ENCODE measurements at places on chromosomes 3 and 15.
A peak's percentile ranks its signal among the peaks of the same experiment; 100 is the strongest.

DNA sequence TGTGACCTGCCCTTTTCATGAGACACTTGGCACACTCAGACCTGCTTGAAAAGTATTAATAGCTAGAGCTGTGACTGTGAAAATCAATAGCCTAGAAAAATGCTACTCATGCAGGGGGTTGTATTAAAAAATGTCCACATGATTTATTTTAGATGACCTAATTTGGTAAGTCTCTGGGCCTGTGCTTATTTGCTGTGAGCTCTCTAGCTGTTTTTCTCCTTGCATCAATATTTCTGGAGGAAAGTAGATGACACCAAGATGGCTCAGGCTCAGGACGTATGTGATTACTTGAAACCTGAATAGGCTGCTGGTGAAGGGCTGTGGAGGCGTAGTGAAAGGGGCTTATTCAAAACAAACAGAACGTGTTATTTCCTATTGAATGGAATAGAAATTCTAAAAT is 29.5 kb downstream of the KCNAB1 start:
- no peak for DNase-seq

GRCh38 chr3:9420850-9421549 is 23.6 kb downstream of the SETD5 start:
- DNase-seq = no peak

GRCh38 chr3:59795756-59796155 is 745.9 kb upstream of the CFAP20DC start:
- DNase-seq = no peak

- no peak for DNase-seq
Measured at GRCh38 chr3:190132371-190132770, 11.7 kb upstream of the P3H2 start.

GRCh38 chr3:40200692-40201316 is 108.7 kb upstream of the EIF1B start:
- DNase-seq = no peak

GRCh38 chr3:129323651-129324294 is 45.1 kb downstream of the HMCES start:
- DNase-seq = no peak

- no peak for DNase-seq
Measured at GRCh38 chr15:50277370-50277769, 11.8 kb upstream of the HDC start.

GRCh38 chr3:180382638-180383180 is 219.3 kb upstream of the TTC14 start:
- no peak for DNase-seq

DNA sequence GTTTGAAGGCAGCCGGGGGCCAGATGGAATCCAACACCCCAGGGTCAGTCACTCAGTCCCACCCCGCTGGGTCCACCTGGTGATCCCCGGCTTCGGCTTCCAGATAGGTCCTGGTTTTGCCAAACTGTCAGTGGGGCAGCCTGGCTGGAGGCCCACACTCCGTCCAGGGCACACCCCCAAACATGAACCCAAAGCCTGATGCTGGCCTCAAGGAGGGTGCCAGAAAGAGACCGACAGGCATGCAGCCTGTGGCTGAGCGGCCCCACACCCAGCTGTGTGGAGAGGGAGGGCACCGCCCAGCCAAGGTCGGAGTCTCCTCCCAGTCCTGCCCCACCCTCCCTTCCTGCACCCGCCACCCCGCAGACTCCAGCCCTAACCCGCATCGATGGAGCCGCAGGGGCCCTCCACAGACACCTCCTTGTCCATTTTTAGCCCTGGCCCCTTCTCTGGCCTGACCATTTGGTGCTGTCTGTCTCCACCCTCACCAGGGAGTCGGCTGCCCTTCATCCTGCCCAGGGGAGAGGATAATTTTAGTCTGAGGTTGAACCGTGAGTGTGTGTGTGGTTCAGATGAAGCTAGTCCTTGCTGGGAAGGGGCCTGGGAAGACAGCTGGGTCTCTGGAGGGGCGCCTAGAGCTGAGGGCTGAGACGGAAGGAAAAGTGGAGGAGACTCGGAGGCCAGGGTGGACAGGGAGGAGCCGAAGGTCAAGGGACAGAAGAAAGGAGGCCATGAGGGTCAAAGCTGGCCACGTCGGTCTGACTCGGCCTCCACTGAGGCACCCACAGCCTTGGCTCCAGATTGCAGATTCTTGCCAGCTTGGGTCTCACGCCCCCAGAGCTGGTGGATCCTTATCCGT is 23.1 kb downstream of the TNK2 start:
- DNase-seq = no peak

GRCh38 chr3:81442758-81443456 is 318.5 kb downstream of the GBE1 start:
- no peak for DNase-seq

- DNase-seq = peak; percentile 37
Measured at GRCh38 chr3:124812291-124813265, 74.6 kb downstream of the ITGB5 start.

GRCh38 chr3:100425316-100425715 is 24.0 kb downstream of the LNP1 start:
- no peak for DNase-seq

GRCh38 chr15:66017000-66017399 is 147.7 kb downstream of the RAB11A start:
- no peak for DNase-seq

DNA sequence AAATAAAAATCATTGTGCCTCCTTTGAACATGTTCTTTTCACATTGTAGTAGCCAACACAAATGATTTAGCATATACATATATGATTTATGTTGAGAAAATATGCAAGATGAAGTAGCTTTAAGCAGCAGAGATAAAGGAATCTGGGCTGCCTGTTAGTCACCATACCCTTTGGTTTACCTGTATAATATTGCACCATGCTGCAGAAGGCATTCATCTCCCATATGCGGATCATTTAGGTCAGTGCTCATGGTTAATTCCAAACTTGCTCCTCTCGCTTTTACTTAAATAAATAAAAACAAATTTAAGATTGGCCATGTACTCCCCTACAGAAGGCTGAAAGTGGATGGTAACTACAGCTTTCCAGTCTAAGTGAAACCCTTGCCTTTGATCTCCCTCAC is 86.7 kb upstream of the TBL1XR1 start:
- no peak for DNase-seq

GRCh38 chr15:63933522-63933921 is 99.8 kb upstream of the HERC1 start:
- no peak for DNase-seq

DNA sequence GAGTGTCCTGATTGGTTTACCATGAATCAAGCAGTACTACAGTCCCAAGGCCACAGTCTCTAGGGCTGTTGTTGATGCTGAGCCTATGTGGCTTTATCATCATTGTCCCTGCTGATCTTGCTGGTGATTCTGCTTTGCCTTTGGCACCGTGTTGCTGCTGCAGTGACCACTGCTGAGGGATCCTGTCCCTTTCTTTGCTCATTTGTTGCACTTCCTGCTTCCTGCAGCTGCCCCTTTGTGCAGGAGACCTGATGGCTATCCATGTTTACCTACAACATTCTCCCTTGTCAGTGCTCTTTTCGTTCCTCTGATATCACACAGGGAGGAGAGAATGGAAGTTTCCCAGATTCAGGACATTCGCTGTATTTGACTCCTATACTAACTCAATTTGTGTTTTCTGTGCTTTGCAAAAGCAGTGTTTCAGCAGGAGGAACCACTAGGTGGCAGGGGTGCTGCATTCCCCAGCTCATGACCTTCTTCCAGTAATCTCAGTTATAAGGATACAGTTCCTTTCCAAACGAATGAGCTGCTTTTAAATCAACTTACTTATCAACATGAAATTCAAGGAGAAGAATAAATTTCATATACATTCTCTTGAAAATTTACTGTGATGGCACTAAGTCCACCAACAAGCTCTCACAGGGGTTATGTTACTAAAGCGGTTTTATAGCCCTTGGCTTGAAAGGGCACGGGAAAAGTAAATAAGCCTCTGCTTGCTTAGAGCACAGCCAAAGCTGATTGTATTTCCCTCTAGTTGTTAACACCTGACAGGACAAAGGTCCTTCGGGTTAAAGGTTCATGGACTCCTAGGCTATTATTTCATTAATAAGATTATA is 9.7 kb upstream of the THUMPD3 start:
- DNase-seq = peak; percentile 49

DNA sequence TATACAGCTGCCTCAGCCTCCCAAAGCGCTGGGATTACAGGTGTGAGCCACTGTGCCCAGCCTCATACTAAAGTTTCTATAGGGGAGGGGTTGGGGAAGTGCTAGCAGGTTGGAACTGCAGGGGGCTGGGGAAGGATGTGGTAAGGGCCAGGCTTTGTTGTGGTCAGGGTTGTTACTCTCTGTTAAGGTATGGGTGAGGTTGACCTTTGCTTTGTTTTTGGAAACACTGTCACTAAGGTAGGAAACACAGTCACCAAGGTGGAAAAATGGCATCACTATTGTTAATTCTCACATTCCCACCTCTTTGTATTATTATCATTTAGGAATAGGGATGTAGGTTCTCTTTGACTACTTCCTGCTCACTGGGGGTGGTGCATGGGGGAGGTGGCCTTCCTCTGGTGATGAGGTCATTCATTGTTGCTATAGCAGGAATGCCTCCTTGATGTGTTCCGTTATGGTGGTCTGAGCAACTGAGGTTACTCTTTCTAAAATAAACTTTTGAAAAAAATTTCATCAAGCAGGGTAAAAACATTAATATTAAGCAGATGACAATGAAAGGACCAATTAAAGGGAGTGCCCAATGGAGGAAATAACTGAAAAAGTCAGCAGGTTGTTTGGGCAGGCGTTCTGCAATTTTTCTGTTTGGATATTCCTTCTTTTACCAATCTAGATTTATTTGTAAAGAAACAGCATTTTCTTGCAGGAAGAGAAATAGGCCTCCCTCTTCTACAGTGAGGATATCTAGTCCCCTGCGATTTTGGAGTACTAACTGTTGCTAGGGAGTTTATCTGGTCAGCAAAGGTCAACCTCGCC is 150.5 kb downstream of the WDR76 start:
- DNase-seq = no peak

DNA sequence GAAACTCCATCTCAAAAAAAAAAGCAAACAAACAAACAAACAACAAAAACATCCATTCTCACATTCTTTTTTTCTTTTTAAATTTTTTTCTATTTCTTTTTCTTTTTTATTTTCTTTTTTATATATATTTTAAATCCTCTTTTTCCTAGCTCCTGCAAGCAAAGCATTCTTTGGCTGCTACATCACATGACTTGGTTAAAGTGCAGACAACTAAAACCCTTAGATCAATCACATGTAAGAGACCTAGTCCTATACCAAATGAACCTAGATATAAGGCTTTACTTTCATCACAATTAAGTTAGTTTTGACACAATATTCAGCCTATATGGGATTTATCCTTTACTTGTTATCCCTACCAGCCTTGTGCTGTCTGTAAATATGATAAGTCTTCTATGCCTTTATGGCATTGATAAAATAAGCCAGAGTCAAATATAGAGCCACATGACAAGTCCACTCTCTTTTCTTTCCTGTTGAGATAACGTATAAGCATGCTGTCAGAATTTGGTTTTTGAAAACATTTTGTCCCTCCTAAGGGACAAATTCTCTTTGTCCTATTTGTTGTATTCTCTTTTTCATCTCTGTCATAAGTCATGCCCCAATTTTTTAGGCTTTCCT is 11.3 kb downstream of the UBR1 start:
- DNase-seq = no peak

DNA sequence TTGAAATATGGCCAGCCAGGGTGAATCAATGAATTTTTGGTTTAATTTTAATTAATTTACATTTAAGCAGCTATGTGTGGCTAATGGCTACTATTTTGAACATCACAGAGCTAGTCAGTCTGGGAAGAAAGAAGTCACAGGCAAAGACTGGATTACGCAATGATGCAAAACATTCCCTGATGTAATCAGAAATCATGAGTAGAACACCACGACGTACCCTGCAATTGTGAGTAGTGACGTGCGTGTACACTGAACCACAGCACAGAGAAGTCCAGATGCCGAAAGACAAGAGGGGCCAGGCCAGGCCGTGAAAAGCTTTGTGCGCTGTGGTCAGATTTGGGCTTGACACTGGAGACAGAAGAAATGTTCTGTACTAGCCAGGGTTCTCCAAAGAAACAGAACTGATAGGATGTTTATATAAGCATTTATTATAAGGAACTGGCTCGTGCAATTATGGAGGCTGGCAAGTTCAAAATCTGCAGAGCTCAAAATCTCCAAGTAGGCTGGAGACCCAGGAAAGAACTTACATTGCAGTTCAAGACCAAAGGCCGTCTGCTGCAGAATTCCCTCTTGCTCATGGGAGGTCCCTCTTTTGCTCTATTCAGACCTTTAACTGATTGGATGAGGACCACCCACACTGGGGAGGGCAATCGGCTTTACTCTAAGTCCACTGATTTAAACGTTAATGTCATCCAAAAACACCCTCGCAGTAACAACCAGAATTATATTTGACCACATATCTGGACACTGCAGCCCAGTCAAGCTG is 44.6 kb downstream of the SH3BP5 start:
- DNase-seq = no peak

- DNase-seq = peak; percentile 59
Measured at GRCh38 chr15:43514241-43515057, 3.0 kb upstream of the MAP1A start.

DNA sequence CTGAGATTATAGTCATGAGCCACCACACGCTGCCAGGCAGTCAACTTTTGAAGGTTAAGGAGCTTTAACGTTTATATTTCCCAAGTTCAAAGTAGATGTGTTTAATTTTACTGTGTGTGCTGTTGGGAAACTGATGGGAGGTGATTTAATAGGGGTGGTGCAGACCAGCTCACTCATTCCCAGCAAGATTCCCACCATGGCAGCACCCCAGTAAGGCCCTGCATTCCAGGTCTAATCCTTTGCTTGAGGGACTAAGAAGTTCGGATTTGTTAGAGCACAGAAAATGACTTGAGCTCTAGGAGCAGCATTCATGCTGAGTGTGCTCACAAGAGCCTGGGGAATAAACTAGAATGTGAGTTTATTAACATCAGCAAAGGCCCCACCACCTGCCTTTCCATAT is 25.2 kb downstream of the TSEN2 start:
- DNase-seq = no peak

- no peak for DNase-seq
Measured at GRCh38 chr3:46264002-46264401, 21.7 kb downstream of the CCR3 start.

- DNase-seq = no peak
Measured at GRCh38 chr3:51338632-51339031, 46.5 kb upstream of the MANF start.

GRCh38 chr3:43581343-43581742 is 40.5 kb downstream of the ANO10 start:
- no peak for DNase-seq

- DNase-seq = no peak
Measured at GRCh38 chr3:134102976-134103375, 73.3 kb upstream of the SLCO2A1 start.

DNA sequence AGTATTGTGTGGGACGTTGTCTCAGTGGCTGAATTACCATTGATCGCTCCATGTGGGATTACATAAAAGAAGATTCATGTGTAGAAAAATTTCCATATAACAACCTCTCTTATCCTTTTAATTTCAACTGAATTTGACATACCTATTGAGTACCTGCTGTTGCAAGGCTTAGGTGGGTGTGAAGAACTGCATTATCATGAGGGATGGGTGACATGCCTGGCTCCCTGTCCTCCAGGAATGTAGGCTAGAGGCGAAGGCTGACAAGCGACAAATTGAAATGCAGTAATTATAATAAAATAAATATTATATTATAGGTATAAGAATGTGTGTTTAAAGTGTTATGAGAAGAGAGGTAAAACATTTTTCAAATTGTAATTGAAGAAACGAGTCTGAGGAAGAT is 52.7 kb upstream of the SPESP1 start:
- no peak for DNase-seq

GRCh38 chr15:82231233-82231632 is 31.3 kb downstream of the EFL1 start:
- no peak for DNase-seq
